Naive thymus-derived CD8-positive, alpha-beta T cell (primary cell): ENCODE measurements at places on chromosomes 6 and 20.

DNA sequence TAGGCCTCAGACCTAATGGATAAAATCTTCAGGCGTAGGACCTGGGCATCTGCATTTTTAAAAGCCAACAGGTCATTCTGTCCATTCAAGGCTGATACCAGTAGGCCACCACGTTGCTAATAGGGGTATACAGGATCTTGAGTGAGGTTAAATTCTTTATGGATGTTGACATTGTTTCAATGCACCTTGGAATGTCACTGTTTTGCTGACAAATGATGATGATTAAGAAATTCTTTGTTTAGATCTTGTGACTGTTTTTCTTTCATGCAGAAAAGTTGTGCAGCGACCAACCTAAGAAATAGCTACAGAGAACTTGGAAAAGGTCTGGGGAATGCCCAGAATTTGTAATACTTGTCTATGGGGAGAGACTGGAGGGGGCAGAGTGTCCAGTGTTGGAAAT, 101.1 kb upstream of the CLDN20 start:
- DNase-seq: no peak

- no peak for DNase-seq
These were observed 21.0 kb downstream of the KHDC1L start for GRCh38 chr6:73204252-73204651.

DNA sequence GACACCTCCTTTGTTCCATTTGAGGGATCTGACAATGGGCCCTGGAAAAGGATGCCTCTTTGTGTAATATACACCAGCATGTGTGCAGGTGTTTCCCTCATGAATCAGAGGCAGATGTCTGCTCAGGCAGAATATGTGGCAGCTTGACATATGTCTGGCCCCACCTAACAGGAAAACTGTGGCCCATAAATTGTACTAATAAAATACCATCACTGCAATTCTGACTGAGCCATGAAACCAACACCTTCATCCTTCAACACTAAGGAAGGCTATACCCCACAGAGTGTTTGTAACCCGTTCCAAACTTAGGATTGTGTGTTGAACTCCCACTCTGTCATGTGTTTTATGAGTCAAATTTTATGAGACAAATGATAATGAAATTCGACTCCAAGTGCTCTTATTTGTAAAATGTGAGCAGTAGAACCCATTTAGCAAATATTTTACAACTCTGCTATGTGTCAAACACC, 22.7 kb downstream of the LAMA4 start:
- DNase-seq: no peak

GRCh38 chr6:136764517-136764993, 27.7 kb downstream of the MAP3K5 start:
- no peak for DNase-seq

GRCh38 chr6:65760285-65760684, 53.3 kb upstream of the EYS start:
- DNase-seq: no peak

GRCh38 chr6:87297119-87297518, 25.3 kb upstream of the SMIM8 start:
- DNase-seq: no peak

GRCh38 chr6:82074556-82074955, 173.0 kb downstream of the IBTK start:
- no peak for DNase-seq

DNA sequence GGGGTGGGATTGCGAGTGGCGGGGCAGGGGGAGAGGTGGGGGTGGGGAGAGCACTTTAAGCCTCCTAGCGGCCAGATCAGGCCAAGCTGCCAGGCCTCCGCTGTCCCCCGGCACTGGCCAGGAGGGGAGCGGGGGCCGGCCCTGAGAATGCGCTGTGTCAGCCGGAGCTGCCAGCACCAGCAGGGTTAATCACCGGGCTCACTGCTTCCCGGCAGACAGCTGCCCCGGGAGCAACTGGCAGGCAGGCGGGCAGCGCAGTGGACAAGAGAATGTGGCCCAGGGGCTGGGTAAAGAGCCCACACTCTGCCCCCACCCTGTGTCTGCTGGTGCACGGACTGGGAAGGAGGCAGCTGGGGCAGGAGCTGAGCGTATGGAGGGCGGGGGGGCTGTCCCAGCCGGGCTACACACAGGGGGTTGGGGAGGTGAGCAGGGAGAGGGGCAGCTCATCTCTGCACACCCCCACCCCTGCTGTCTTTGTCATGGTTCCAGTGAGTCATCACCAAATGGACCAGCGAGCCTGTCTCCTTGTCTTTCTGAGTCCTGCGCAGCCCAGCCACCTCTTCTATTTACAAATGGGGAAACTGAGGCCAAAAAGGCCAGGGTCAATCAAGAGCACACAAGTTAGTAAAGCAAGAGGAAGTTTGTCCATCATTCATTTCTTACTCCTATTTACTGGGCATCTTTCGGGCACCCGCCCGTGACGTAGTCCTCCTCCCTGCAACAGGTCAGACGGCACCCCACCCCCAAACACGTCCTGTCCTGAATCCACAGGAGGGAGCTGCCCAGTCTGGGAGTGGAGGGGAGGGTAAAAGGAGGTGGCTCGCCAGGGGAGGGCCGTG, 2.1 kb upstream of the LAMA5 start:
- DNase-seq: no peak

GRCh38 chr6:108983151-108983550, 111.5 kb downstream of the SESN1 start:
- no peak for DNase-seq

- no peak for DNase-seq
These were observed 7.4 kb upstream of the SCUBE3 start for GRCh38 chr6:35206346-35206745.

GRCh38 chr6:149925974-149926777, 3.3 kb upstream of the RAET1G start:
- DNase-seq: peak; percentile 56

GRCh38 chr6:117615750-117616390, 13.6 kb upstream of the GOPC start:
- no peak for DNase-seq

- DNase-seq: no peak
These were observed 22.8 kb downstream of the EZR start for GRCh38 chr6:158796353-158796752.

- no peak for DNase-seq
These were observed 1.1 kb upstream of the ZNF343 start for GRCh38 chr20:2509794-2510193.

DNA sequence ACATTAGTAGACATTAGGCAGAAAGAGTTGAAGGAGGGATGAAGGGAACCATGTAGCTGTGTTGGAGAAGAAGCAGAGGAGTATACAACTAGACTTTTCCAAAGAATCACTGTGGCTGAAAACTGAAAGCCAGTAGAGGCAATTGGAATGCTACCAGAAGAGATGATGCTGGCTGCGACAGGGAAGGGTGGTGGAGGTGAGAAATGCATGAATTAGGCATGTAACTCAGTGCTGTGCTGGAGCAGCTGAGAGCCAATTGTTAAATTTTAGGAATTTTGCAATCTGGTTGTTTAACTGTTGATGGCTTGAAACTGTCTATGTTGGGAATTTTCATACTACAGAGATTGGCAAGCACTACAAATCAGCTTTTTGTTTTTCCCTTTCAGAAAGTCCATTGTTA, 35.8 kb upstream of the SIRPG start:
- DNase-seq: no peak

GRCh38 chr6:22958677-22959076, 389.3 kb downstream of the HDGFL1 start:
- no peak for DNase-seq
